ENCODE measurements at places on chromosomes 16 and 17.

GRCh38 chr16:14310519-14310991, 239.4 kb downstream of the MRTFB start:
- DNase-seq = no peak

- DNase-seq = no peak
Observed at GRCh38 chr17:13478326-13478830, 123.4 kb downstream of the HS3ST3A1 start.

DNA sequence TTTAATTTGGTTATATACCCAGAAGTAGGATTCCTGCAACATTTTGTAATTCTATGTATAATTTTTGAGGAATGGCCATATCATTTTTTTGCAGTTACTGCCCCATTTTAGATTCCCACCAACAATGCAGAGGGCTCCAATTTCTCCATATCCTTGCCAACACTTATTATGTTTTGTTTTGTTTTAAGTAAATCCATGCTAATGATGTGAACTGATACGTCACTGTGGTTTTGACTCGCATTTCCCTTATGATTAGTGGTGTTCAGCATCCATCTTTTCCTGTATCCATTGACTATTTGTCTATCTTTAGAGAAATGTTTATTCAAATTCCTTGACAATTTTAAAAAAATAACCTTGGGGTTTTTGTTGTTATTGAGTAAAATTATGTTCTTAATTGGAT, 826.4 kb downstream of the CDH11 start:
- DNase-seq = no peak

DNA sequence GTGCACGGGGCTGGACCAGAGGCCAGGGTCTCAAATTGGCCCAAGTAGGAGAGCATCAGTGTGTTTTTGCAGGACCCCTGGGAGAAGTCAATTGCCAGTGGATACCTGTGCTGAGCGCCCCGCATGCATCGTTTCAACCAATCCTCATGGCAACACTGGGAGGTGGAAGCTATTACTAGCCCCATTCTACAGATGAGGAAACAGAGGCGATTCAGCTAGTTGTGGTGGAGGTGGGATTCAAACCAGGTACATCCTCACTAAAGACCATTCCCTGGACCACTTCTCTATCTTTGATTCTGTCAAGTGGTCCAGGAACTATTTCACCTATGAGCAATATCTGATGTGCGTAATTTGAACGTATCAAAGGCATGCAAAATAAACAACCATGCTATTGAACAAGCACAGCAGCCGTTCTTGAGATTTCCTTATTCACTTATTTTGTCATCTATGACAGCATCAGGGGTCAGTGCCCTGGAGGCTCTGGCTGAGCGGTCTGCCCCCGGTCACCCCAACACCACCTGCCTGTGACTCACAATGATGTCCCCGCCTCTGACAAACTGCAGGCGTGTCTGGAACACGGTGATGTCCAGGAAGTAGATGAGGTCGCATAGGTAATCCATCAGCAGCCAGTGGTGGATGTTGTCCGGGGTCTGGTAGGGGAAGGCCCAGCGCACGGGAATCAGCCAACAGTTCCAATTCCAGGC, 54.0 kb downstream of the CNGB1 start:
- DNase-seq = peak; percentile 36

DNA sequence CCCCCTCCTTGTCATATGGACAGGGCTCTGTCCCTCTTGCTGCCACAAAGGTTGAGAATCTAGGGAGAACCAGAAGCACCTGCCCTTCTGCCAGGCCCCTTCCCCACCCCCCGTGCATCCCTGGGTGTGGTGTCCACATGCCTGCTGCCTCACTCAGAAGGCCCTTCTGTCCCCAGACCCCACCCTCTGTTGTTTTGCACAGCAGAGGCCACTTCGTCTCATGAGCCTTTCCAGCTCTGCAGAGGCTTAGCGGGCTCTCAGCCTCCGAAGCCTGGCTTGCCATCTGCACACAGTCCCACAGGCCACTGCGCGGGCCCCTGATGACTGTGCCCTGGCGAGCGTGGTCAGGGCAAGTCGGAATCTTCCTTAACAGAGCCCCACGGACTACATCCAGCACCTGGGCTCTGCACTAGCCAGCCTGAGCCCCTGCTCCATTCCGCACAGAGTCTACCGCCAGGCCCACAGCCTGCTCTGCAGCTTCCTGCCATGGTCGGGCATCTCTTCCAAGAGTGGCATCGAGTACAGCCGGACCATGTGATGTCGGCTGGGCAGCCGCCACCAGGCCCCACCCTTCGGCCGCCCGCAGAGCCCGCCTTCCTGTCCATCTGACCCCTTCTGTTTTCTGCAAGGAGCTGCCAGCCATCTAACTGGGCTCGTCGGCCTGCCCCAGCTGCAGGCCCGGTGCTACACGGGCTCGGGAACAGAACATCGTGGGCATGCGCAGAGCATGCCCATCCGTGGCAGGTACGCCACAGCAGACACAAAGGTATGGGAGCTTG, 10.8 kb downstream of the C16orf90 start:
- DNase-seq = no peak

GRCh38 chr17:8965394-8966168, at the start of gene PIK3R5:
TSS of gene PIK3R5 (minus strand) at chr17:8965707. CDS start at chr17:8911494, 54,213 bp downstream.
- DNase-seq = no peak

GRCh38 chr16:63749276-63749675, 1372.6 kb downstream of the CDH11 start:
- no peak for DNase-seq

DNA sequence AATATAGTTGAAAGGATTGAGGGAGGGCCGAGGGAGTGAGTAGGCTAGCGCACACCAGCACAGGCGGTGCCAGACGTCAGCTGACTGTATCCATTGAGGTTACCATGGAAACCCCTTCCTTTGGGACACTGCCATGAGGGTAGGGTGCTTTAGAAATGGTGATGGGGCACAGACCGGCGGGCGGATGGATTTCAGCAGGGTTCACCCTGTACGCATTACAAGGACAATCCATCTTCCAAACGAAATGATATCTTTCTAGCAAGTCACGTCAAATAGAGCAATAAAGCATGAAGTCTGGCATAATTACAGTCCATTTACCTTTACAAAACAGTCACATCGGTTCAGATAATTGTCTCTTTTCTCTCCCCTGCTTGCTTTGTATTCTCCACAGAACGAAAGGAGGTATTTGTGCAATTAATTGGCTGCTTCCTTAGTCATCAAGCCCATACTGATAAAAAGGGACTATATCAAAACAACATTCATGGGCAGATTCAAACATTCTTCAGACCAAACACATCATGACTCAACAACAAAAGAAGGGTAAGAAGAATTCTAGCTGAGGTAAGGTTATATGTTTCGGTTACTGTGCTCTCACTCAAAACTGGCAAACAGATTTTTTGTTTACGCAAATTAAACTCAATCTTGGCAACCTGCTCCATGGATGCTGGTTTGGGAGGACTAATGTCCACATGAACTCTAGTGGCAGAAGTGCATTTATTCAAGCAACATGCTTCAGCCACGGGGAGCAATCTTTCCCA, 140.6 kb downstream of the CDK5R1 start:
- DNase-seq = no peak

DNA sequence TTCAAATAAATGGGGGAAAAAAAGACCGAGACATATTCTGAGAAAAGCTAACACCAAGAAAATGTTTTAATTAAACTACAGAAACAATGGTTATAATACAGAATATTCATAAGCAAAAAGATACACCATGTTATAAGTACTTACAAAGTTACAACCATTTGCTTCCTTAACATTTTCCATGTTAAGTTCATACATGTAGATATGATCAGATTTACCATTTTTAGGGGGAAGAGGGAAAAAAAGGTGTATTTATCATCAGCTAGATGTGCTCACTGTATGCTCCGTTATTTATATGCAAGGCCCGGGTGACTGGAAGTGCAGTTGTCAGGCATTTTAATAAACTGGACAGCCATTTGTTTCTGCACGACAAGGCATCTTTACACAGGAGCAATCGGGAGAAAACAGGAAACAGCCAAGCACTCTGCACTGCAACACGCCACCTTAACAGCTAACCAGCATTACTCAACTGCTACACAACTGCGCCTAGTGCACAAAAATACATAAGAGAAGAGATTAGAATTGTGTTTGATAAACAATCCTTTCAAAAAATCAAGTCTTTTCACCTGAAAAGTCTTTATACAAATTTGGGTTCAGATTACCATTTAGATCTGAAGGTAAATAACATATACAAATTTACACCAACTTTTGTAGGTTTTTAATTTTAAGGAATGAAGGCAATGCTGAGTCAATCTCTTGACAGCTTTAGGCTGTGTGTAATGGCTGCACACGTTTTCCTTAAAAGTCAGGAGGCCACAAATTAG, 2.9 kb downstream of the SRSF2 start:
- no peak for DNase-seq

DNA sequence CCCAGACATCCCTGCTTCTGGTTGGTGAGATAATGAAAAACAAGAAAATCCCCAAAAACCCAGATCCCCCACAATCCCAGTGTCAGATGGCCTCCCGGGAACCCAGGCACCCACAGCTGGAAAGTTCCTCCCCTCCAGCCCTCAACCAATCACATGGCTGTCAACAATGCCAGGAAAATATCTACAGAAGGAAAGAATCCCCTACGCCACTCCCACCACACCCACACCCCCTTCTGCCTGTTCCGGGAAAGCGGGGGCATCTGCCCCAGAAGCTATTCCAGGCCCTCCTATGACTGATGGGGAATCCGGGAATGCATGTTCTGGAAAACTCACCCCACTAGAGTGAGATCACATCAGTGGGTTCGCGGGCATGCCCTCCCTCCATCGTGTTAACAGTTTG, 1.8 kb downstream of the TMEM95 start:
- no peak for DNase-seq

GRCh38 chr17:70552230-70552981, 383.1 kb downstream of the KCNJ2 start:
- peak; percentile 36 for DNase-seq

DNA sequence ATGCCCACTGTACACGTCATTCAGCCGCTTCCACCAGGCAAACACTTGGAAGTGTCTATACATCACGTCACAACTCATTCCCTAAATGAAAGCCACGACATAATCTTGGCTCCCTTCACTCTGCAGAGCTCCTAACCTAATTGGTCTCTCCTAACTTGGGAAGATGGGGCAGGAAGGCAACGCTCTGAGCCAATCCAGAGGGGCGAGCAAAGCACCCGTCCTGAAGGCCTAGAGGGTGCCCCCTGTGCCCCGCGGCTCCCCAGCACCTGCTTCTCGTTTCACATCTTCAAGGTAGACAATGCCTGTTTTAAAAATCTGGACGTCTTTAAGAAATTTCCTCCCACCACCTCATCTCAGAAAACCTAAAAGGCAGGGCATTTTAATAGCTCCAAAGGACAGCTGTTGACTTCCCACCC, 1.0 kb downstream of the CSNK2A2 start:
- peak; percentile 30 for DNase-seq

DNA sequence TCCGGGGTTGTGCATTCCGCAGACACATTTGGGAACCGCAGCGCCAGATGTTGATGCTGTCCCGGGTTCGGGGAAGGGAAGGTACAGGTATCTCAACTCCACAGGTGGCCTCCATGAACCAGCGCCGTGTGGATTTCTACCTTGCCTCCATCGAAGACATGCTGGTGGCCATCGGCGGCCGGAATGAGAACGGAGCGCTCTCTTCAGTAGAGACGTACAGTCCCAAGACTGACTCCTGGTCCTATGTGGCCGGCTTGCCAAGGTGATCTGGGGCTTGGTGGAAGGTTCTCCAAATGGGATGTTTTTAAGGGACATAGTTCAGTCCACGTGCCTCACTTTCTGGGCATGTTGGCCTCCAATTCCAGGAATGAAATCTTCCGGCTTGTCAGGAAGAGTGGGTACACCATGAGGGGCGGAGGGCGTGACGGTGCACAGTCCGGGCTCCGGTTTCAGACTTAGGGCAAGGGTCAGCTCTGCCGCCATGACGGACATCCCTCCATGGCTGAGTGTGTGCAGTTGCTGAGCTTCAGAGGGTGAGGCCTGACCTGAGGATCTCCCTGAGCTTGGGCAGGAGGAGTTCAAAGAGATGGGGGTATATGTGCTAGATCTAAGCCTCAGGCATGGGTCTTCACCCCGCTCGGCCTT, 11.5 kb downstream of the KLHL36 start:
- DNase-seq = no peak

DNA sequence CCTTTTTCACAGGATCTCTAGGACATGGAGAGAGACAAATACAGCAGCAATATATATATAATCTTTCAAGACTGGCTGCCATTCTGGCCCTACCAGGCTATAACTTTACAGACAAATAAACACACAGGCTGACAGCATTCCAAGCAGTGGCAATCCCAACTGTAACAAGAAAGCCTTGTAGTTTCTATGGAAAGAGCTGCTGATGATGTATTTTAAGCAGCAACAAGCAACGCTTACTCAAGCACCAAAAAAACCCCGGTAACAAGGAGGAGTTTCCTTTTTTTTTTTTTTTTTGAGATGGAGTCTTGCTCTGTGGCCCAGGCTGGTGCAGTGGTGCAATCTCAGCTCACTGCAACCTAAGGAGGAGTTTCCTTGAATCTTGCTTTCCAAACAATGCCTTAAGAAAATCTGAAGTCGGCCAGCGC, 23.2 kb downstream of the LSM12 start:
- DNase-seq = no peak

DNA sequence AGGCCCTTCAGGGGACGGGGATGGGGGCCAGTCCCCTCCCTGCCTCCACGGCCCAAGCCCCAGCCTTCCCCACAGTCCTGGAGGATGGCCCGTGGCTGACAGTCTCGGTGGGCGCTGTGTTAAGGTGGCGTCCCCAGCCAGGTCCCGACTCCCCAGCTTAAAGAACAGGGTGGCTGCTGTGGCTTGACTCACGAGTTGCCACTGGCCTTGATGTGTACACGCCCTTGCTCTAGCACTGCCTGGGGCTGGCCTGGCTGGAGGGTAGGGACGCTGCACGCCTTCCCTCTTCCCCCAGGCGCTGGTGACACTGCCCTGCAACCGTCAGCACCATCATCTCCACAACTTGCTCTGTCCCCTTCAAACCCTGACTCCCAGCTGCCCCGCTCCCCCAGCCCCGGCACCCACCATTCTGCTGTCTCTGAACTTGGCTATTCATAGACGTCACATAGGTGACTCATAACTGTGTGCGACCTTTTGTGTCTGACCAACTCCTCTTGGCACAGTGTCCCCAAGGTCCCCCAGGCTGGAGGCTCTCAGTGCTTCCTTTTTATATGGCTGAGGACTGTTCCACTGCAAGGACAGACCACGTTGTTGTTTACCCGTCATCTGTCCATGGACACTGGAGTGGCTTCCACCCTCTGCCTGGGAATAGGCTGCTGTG, 6.3 kb downstream of the GNPTG start:
- DNase-seq = no peak

GRCh38 chr16:71912534-71913275, 17.4 kb downstream of the IST1 start:
- no peak for DNase-seq

GRCh38 chr17:11309850-11310249, 68.8 kb downstream of the SHISA6 start:
- DNase-seq = no peak

GRCh38 chr16:47721006-47721637, 260.0 kb downstream of the PHKB start:
- DNase-seq = no peak

DNA sequence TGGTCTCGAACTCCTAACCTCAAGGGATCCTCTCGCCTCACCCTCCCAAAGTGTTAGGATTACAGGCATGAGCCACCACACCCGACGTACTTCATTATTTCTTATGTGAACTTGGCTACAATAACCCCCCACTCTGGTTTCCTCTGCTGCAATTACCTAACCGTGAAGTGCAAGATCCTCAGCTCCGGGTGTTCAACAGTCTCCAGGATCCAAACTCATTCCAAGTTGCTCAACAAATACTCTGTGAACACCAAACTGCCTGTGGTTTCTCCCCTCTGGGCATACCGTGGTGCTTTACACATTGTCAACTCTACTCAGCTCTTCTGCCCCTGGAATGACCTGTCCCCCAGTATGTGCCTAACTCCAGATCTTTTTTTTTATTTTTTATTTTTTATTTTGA, 6.8 kb upstream of the SULT1A1 start:
- DNase-seq = no peak

Measured in HTR-8/SVneo (cell line).